CD4-positive, CD25-positive, alpha-beta regulatory T cell (primary cell): ENCODE measurements at places on chromosomes 2 and 18. TPM values are rescaled to one million over a fixed set of nuclear protein-coding genes. Genes with fewer than 3 reads are reported as not detected.

The MATN3 gene
- polyA plus RNA-seq: not detected

- DNase-seq: peak; percentile 12
Observed at GRCh38 chr2:175251425-175252041, 70.0 kb upstream of the ATP5MC3 start.

GRCh38 chr2:18922276-18922675, 332.9 kb upstream of the NT5C1B start:
- DNase-seq: no peak

GRCh38 chr2:71452565-71452964, 796 bp upstream of the DYSF start:
- no peak for DNase-seq

DNA sequence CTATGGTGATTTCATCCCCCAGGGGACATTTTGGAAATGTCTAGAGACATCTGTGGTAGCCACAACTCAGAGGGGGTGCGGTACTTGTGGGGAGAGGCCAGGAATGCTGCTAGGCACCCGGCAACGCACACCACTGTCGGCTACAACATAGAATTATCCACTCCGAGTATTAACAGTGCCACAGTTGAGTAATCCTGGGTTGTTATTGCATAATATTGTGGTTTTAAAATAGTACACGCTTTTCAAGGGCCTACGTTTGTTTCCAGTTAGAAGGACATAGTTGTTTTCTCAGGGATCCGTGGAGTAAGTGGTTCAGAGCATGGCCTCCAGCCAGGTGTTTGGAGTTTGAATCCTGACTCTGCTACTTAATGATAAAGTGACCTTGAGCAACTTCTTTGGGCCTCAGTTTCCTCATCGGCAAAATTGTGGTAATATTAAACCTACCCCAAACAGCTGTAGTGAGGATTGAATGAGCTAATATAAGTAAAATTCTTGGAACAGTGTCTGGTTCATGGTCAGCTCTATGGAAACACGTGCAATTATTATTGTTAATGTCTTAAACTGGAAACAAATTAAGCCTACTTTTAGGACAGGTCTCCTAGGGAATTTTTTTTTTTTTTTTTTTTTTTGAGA, 24.5 kb downstream of the CYP27A1 start:
- no peak for DNase-seq

The CFC1B gene
- polyA plus RNA-seq: not detected

The PTPRM gene
- polyA plus RNA-seq: 4.6 TPM

- no peak for DNase-seq
Observed at GRCh38 chr2:135047300-135047699, at the start of gene MAP3K19. MAP3K19 (minus strand) TSS chr2:135047447; CDS start chr2:135024647, 22,800 bp downstream.

GRCh38 chr2:110219496-110220189, 7.3 kb upstream of the MTLN start:
- no peak for DNase-seq

GRCh38 chr2:46650556-46651001, 171.2 kb downstream of the TMEM247 start:
- DNase-seq: peak; percentile 81

The CREG2 gene
- polyA plus RNA-seq: 2.6 TPM

DNA sequence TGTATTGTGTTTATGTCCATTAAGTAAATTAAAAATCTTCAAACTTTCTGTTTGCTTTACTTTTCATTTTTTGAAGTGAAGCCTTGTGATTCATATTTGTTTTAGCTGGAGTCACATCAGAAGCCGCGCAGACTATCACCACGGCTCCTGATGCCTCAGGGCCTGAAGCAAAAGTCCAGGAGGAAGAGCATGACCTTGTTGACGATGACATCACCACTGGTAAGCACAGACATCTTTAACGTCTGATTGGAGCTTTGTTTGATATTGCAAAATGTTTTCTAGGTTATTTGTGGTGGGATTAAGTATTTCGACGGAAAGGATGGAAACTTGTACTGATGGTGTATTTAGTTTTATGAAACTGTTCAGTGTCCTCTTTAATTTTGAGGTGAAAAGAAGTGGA, 164.8 kb downstream of the WDR7 start:
- no peak for DNase-seq

- no peak for DNase-seq
Observed at GRCh38 chr2:57569396-57569795, 477.2 kb upstream of the VRK2 start.

The ACTG2 gene
- 6.6 TPM for polyA plus RNA-seq

The APCDD1 gene
- polyA plus RNA-seq: not detected

The GPAT2 gene
- 1.1 TPM for polyA plus RNA-seq

DNA sequence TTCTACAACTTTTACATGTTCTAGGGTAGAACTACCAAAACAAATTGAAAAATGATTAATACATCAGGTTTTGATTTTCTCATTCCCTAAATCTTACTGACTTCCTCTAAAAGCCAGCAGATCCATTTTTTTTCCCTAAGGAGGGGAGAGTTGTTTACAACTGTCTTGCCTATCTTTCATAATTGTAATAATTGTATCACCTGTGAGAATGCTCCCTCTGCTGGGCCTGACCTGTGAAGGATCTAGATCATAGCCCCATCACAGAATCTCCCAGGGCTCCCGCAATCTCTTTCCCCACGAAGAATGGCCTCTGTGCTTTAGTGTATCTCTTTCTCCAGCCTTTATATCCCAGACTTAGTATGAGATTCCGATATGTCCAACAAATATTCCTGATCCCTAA, 9.1 kb downstream of the LOXL3 start:
- DNase-seq: no peak

GRCh38 chr2:161436411-161436810, 20.3 kb downstream of the TBR1 start:
- no peak for DNase-seq

DNA sequence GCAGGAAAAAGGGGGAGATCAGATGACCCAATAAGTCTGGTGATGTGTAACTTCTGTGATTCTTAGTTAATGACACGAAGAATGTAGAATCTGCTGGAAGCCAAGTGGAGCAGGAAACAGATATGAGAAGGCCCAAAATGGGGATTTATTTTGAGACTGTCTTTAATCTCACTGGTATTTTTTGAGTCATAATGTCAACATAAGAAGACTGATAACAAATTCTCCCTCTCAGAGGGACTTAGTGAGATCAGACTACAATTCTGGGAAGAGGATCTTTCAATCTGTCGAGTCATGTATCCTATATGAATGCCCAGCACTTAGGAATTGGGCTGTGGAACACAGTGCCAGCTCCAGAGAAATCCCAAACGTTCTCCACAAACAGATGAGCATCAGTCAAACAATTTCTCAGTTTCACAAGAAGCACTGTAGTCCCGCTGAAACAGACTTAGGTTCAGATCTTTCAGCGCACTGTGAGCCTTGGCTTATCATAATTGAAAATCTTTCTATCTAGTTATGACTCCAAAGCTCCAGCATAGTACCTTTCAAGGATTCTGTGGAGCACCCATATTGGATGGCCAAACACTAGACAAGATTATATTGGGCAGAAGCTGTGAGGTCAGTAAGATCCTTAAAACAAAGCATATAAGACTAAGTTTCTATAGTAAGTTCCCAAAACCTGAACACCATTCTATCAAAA, 738.2 kb downstream of the LRP1B start:
- DNase-seq: no peak

- DNase-seq: no peak
Observed at GRCh38 chr2:102463160-102463559, 9.9 kb upstream of the SLC9A4 start.

DNA sequence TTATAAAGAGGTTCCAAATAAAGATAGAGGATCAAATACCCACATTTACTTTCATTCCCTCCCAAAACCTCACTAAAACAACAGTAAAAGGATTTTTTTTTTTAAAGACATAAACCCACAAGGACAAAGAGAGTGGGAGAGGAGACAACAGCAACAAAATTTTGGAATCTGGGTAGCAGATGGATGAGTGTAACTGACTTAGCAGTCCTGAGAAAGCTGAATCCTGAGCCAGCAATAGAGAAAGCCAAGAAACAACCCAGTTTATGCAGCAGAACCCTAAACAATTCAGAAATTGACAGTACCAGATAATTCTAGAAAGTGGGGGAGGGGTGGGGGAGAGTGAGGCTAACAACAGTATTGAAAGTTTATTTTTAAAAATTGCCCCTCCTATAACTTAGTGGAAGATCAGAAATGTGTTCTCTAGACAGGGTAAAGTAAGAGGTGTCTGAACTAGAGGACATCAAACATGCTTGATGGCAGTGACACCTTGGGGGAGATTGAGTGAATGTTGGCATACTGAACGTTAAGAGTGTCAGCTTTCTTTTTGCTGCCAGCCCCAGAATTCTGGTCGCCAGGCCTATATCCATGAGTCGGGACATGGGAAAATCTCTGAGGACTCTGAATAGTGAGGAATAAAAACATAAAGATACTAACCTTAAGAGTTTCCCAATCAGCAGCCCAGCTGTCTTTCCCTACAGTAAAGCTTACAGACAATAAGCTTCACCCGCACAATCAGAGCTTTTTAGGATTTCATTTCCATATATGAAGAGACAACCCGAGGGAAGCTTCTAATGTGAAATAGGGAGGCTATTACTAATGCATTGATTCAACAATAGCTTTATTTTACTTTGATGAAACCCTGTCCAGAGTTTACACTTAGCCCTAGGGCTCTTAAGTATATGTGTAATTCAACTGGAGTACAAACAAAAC, 128.0 kb upstream of the ALPP start:
- no peak for DNase-seq

- DNase-seq: no peak
Observed at GRCh38 chr18:56538746-56539145, 99.6 kb downstream of the TXNL1 start.
